ENCODE measurements at places on chromosomes 16 and 17.

DNA sequence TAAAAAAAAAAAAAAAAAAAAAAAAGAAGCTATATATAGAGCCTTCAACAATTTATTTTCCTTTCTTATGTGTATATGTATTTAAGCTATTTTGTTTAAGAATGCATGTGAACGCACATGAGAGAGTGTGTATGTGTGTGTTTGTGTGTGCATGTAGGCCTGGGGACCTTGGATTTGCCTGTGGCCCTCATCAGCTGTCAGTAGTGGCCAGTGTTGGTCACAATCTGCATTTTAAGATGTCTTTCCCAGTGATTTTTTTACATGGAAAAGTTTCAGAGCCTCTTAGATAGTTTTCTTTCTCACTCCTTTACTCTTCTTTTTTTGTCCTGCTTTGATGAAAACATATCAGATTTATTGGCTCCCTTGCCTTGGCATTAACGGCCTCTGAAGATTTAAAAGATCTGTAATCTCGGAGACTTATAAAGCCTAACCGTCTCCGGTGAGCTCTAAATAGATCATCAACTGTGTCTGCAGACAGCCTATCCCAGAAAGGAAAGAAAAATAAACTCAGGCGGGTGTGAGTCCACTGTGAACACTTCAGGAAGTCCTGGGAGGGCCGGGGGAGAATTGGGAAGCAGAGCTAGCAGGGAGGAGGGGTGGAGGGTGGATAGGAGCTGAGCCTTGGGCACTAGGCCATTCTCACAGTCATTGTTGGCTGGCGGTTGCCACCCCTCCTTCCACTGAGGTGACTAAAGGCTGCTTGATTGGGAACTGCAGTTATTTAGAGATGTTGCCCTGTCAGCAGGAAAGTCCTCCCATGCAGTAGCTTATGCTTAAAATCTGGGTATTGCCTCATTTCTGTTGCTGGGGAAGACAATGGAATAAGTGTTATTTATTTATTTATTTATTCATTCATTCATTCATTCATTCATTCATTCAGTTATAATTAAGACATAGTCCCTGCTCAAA lies 86.8 kb downstream of the WWP2 start:
- DNase-seq, result peak; percentile 18

DNA sequence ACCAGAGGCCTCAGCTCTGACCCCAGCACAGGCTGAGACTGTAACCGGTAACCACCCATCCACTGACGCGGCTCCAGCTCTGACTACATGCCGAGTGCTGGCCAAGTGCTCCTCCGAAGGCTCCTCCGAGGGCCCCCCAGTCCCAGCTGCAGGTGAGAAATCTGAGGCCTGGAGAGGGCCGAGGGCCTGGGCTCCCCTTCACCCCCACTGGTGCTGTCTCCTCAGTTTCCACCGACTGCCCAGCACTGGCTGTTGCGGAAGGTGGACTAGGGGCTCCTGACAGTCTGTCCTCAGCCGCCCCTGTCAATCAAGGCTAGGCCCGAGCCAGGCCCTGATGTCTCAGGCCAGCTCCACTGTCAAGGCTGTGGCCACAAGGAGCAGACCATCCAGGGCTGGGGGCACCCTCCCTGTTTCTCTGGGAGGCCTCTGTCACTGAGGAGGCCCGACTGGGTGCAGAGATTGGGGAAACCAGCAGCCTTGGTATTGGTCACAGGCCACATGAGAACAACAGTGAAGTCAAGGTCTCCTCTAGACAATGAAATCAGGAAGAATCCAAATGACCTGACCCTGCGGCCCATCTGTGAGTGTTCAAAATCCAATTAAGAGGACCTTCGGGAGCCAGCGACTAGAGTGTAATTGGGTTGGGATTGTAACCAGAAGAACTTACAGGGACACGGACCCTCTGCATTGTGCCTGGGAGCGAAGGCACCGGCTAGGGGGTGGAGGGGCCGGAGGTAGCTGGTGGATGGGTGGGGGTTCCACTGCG lies 5.1 kb downstream of the TMEM235 start:
- no peak for DNase-seq

DNA sequence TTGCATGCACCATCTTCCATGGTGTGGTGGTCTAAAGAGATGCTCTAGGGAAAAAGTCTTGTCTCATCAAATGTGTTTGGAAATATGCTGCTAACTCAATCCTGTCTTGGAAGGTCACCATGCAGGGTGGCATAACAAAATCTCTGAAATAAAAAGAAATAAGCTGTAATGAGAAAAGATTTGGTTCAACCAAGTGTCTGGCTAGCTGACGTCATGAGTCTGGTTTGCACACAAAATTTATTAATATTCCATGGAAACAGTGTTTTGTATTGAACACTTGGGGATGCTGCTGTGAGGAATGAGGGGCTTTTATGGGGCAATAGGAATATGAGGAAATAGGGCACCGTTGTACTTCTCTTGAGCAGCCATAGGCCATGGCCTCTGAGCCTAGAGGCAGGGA lies 575.7 kb upstream of the CDH5 start:
- no peak for DNase-seq

DNA sequence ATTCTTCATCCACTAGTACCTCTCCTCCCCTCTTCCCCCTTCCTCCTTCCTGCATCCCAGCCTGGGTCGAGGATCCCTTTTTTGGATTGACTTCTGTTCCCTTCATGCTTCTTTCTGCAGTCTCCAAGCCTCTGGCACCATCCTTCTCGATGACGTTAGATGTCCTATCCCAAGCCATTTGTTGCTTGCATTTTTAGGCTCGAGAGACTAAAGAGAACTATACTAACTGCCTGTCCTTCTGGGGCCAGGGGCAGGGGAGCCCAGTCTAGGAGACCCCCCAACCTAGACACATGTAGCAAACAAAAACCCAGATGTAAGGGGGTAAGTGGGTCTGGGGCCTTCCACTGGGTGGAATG lies 23.9 kb downstream of the UNK start:
- DNase-seq, result no peak

DNA sequence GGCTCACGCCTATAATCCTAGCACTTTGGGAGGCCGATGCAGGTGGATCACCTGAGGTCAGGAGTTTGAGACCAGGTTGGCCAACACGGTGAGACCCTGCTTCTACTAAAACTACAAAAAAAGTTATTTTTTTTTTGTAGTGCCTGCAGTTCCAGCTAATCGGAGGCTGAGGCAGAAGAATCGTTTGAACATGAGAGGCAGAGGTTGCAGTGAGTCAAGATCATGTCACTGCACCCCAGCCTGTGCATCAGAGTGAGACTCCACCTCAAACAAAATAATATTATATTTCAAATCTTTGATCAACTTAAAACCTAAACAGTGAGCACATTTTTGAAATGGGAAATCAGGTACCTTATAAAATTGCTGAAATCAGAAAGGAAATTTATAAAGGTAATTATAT lies 36.5 kb downstream of the NCOR1 start:
- DNase-seq, result no peak

DNA sequence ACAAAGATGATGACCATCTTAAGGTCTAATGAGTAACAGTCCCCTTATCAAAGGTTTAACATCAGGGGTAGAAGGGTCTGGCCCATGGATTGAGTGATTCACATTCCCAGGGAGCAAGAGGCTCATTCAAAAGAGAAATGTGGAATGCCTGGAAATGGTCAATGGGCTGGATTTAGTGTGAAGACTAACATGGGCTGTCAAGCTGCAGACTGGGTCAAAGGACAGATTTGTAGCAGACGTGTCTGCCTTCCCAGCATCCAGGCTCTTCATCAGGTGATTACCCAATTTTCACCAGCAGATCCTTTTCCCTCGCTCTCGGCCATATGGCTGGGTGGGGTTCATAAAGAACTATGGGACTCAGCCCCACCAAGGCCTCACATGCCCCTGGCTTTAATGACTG lies 26.8 kb downstream of the DCUN1D3 start:
- no peak for DNase-seq

GRCh38 chr17:37830151-37830993 lies 85.5 kb upstream of the HNF1B start:
- DNase-seq, result no peak

DNA sequence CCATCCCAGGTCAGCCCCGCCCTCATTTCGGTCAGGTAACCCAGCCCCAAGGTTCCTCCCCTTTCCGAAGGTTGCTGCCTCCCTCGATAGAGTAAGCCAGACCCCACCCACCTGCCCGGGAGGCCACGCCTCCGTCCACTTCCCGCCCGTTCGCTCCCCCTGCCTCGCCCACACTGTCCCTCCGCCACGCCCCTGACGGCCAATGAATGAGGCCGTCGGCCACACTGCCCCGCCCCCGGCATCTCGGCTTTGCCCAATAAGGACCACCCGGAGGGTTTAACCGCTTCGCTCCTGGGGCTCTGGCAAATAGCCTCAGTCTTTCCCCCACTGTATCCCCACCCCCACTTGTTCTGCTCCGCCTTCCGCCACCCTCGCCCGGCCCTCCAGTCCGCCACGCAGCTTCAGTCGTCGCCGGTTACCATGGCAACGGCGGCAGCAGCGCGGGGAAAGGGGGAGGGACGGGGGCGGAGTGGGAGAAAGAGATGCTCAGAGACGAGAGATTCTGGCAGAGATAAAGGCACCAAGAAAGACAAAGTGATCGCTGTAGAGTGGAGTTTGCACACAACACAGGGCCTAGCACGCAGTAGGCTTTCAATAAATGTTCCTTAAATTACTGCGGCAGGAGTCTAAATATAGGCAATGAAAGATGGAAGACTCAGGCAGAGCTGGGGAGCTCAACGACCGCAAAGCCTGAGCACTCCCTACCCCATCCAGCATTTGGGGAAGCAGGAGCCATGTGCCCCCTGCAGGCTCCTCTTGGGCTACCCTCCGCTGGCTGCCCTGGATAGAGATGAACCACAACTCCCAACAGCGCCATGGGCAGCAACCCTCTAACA lies 5.1 kb downstream of the DLG4 start:
- peak; percentile 98 for DNase-seq

Data from Peyer's patch (tissue), 4 donors.